ENCODE measurements at places on chromosomes 6 and 20.
A peak's percentile ranks its signal among the peaks of the same experiment; 100 is the strongest.

GRCh38 chr6:143559051-143559660 lies 47.6 kb upstream of the FUCA2 start:
- peak; percentile 79 for DNase-seq

GRCh38 chr6:106581468-106581867 lies 47.8 kb downstream of the RTN4IP1 start:
- no peak for DNase-seq

GRCh38 chr6:134934793-134935485 lies 15.0 kb downstream of the ALDH8A1 start:
- DNase-seq = peak; percentile 20

DNA sequence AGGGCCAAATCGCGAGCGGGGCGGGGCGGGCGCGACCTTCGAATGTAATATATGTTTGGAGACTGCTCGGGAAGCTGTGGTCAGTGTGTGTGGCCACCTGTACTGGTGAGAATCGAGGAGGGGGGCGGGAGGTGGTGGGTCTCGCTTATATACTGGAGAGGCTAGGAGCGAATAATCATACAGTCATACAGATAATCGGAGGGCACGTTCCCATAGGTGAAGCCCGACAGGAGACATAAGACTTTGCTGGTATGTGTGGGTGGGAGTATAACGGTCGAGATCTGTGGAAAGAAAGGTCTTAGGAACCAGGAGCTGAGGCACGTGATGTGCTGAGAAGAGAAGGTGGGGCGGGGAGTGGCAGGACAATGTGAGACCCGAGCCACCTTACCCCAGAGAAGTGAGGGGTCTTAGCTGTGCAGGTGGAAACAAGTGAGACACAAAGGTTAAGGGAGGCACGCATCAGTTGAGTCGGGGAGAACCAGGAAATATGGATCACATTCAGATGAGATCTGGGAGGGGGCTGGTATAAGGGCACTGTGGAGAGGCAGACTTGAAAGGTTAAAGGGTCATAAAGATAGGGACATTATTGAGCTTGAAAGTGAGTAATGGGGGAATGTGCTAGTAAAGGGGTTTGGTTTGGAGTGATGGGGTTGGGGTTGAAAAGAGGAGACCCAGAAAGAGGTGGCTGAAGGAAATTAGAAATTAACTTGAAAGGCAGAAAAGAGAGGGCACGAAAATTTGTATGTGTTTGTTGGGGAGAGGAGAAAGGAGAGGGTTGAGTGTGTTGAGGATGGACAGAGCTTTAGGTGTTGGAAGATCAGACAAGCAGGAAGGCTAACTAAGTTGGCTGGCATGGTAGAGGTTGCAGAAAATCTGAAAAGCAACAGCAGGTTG lies 589 bp downstream of the RNF5 start:
- DNase-seq = no peak

GRCh38 chr6:15957655-15958169 lies 171.2 kb upstream of the MYLIP start:
- no peak for DNase-seq

DNA sequence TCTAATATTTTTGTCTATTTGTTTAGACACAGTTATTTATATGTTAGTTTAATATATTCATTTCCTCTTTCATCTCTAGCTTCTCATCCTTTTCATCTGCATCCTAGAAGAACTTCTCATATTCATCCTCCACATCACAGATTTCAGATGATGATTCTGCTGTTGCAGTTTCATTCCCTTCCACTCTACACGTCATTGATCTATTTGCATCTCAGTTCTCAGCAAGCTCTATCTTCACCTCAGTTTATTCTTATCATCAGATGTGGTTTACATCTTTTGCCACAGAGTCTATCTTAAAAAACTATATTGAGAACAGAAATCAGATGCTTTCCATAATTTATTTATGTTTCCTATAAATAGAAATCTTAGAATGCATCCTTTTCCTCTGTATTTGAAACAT lies 13.3 kb downstream of the SLC2A12 start:
- no peak for DNase-seq

DNA sequence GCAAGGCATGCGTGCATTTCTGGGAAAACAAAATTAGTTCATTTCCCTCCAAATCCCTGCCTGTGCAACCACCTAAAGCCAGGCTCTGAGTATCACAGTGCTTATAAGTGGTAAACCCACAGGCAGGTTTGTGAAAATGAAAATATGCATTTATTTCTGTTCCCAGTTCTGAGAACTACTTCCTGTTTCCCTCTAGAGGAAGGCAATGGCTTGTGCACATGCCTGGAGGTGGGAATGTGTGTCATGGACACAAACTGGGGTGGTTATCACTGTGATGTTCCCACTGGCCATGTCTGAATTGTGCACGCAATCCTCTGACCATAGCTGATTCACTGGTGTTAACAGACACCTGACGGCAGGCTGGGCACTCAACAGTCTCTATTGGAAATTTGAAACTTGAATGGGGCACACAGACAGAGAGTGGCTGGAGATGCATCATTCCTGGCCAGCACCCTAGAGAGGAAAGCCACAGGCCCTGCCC lies 26.3 kb downstream of the FAM110A start:
- DNase-seq = no peak

- peak; percentile 81 for DNase-seq
Observed at GRCh38 chr6:9564021-9564420, 850.9 kb downstream of the TFAP2A start.

DNA sequence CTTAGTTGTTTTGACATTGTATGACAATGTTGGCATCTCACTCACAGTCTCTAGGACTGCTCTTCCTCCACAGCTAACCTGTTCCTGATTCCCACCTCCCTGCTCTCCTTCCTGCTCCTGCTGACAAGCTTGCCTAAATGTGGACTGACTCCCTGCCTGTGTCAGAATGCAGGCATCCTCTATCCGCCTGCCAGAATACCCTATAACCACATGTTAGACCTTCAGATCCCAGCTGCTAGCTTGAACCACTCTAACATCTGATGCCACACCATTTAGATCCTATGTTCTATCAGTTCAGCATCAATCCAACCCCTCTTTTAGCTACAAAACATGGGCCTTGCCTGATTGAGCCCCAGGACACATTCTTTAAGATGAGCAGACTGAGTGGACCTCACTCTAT lies 12.2 kb downstream of the FILIP1 start:
- DNase-seq = peak; percentile 28

DNA sequence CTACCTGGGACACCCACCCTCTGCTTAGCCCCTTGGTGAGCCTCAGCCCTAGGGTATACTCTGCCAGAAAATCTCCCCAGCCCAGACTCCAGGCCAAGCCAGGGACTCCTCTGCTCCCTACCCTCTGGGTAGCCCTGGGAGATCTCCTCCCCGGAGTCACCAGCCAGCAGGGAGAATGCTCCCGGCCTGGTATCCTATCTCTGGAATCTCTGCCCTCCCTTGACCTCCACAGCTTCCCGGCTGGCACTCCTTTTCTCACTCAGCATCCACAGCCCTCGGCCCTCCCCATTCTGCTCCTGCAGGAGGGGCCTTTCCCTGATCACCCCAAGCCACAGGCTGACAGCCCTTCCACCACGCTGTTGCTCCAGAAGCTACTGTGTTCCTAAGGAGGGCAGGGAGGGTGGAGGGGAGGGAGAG lies 22.6 kb downstream of the NOL4L start:
- no peak for DNase-seq

DNA sequence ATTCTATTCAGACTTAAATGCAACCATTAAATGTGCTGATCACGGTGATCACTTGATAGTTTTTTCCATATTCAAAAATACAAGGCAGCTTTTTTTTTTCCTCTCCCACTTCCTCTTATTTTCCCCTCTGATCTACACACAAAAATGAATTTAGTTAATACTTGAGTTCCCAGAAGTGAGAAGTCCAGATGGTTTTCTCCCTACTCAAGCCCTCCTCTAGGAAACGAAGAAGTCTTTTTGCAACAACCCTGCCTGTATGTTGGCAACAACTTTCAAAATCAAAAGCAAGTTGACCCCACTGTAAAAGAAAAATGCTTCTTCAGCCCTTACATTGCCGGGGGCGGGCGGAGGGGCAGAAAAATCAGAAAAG lies 24.3 kb downstream of the ARHGAP18 start:
- DNase-seq = no peak

DNA sequence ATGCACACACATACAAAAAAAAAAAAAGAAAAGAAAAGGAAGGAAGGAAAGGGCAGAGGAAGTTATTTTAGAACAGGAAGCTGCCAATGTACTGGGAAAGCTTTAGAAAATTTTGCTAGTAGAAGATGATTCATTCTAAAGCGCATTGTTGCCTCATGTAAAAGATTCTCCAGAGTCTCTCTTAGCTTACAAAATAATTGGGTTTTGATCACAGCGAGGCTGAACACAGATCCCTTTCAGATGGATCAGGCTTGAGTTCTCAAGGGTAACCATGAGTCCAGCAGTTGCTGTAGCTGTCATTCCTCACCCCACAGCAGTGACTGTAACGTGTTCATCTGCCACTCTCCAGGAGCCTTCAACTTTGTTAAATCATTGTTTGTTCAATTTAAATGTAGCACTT lies 81.9 kb downstream of the PHACTR2 start:
- peak; percentile 20 for DNase-seq

DNA sequence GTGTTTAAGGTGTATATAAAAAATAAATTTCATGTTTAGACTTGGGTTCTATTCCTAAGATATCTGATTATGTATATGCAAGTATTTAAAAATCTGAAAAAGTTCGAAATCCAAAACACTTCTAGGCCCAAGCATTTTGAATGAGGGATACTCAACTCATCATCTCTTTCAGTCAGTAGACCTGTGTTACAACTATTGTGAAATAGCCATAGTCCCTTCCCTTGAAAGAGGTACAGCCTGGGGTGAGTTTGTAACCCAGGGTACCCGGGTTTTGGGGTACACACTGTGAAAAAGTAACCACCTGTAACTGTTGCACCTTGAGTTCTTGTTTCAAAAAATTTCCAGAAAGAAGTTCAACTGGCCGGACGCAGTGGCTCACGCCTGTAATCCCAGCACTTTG lies 76.6 kb upstream of the DOK5 start:
- no peak for DNase-seq

DNA sequence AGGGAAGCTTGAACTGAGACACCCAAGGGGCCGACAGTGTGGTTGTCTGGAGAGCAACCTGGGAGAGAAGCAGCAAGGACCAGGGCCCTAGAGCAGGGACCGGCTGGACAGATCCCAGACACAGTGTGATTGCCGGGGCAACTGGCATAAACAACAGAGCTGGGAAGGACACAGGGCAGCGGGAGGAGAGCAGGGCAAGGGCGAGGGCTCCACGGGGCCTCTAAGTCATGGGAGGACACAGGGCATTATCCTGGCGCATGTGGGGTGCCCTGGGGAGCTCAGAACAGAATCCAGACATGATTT lies 31.1 kb upstream of the CCR6 start:
- DNase-seq = no peak

GRCh38 chr6:107275330-107275865 lies 160.1 kb upstream of the BEND3 start:
- no peak for DNase-seq

DNA sequence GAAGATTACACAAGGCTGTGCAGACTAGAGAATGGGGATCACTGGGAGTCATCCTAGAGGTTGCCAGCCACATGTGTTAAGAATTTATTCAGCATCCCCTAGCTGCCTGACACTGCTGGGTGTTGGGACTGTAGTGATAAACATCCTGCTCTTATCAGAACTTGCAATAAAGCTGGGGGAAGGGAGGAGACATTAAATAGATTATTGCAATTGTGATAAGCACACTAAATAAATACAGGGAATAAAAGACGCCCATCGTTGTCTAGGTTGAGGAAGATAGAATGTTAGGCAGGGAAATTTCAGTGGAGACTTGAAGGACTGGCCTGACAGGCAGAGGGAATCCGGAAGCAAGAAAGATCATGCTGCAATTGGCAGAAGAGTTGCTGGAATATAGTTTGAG lies 33.2 kb upstream of the TRAM2 start:
- no peak for DNase-seq

GRCh38 chr20:15942130-15942529 lies 631.1 kb downstream of the KIF16B start:
- DNase-seq = peak; percentile 27

DNA sequence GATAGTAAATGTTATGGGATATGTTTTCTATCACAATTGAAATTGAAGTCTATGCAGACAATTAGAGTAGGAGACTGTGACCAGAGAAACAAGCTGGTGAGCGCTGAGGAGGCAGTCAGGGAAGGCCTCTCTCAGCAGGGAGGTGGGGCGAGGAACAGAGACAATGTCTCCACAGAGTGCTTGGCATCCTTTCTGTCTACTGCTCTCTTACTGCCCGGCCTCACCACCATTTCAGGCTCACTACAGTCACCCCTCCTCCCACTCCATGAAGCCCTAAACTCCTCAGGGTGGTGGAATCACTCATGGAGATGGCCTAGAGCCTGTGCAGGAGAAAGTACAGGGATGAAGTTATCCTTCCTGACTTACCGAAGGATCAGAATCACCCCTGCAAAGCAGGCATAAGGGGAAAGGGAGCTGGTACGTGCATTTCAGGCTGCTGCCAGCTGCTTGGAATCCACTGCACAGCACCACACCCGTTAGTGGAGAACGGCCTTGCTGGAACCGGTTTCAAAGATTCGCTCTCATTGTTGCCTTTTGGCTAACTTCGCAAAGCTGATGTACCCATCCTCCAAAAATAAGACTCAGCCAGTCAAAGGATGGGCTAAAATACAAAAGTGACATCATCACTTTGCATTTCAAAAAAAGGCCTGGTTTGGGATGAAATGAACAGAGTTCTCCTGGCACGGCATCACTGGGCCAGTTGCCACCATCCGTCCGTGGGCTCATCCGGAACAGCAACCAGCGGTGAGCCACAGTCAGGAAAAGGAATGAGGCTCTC lies 67.3 kb downstream of the SLC22A23 start:
- peak; percentile 72 for DNase-seq

GRCh38 chr6:33779290-33779689 lies 9.6 kb downstream of the LEMD2 start:
- DNase-seq = no peak

DNA sequence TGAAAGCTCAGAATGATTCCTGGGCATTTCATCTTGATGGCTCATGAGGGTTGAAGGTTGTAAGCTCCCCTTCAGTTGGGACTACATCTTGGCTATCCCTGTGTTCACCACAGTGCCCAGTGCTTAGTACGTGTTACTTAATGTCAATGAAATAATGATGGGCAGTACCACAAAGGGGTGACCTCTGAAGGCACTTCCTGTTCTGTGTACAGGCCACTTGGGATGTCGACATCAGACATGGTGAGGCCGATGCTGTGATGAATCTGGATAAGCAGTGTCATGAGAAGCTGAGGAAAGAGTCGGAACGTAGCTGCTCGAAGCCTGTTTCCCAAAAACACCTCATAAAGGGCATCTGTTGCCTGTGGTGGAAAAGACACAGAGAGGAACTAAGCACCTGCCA lies 27.6 kb upstream of the RBL1 start:
- no peak for DNase-seq

GRCh38 chr20:20369250-20370093 lies 1.6 kb downstream of the INSM1 start:
- DNase-seq = no peak
